ENCODE measurements at places on chromosomes 6 and 20. TPM values are rescaled to one million over a fixed set of nuclear protein-coding genes. Genes with fewer than 3 reads are reported as not detected.

GRCh38 chr6:15574023-15574422 lies 88.8 kb downstream of the DTNBP1 start:
- no peak for DNase-seq
- H3K4me3 ChIP-seq: no peak overlapping the region
- no peaks in the 10 kb centered on the region for H3K4me1 ChIP-seq
- H3K27ac ChIP-seq: no peak overlapping the region
- H3K36me3 ChIP-seq: no peaks in the 10 kb centered on the region
- no peaks in the 10 kb centered on the region for H3K27me3 ChIP-seq

PRR18 gene
- 0.05 TPM for total RNA-seq

DNA sequence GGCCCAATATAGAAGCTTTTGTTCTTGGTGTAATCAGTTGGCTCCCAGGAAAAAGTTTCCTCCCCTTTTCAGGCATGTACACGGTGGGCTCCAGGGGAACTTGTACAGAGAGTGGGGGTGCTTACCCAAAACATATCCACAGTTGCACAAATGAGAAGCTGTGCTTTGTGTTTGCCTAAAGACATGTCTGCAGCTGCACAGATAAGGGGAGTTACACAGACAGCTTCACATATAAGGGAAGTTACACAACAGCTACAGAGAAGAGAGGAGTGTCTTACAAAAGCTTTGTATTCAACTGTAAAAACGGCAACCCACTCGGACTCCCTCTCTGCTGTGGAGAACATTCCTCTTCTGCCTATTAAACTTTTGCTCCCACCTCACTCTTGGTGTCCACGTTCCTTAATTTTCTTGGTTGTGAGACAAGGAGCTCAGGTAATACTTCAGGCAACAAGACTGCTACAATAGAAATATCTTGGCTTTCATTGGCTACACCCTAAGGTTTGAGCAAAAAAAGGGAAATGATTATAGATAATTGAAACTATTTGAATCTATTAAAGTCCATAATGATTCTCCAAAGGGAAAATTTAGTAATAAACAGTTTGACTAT lies 7.4 kb upstream of the PNRC1 start:
- H3K4me1 ChIP-seq: peaks cover 5% of the 10 kb centered on the region
- no peak for DNase-seq
- H3K27me3 ChIP-seq: no peaks in the 10 kb centered on the region
- peak overlapping the region; percentile 1 for H3K4me3 ChIP-seq
- H3K36me3 ChIP-seq: no peaks in the 10 kb centered on the region

GRCh38 chr20:52922436-52922835 lies 49.7 kb upstream of the TSHZ2 start:
- no peaks in the 10 kb centered on the region for H3K4me1 ChIP-seq
- no peak for DNase-seq
- H3K27ac ChIP-seq: no peak overlapping the region
- H3K36me3 ChIP-seq: no peaks in the 10 kb centered on the region
